ENCODE measurements at places on chromosomes 7 and 10.
A peak's percentile ranks its signal among the peaks of the same experiment; 100 is the strongest.

GRCh38 chr7:27161721-27162560 lies 3.4 kb downstream of the HOXA9 start:
- DNase-seq = no peak

DNA sequence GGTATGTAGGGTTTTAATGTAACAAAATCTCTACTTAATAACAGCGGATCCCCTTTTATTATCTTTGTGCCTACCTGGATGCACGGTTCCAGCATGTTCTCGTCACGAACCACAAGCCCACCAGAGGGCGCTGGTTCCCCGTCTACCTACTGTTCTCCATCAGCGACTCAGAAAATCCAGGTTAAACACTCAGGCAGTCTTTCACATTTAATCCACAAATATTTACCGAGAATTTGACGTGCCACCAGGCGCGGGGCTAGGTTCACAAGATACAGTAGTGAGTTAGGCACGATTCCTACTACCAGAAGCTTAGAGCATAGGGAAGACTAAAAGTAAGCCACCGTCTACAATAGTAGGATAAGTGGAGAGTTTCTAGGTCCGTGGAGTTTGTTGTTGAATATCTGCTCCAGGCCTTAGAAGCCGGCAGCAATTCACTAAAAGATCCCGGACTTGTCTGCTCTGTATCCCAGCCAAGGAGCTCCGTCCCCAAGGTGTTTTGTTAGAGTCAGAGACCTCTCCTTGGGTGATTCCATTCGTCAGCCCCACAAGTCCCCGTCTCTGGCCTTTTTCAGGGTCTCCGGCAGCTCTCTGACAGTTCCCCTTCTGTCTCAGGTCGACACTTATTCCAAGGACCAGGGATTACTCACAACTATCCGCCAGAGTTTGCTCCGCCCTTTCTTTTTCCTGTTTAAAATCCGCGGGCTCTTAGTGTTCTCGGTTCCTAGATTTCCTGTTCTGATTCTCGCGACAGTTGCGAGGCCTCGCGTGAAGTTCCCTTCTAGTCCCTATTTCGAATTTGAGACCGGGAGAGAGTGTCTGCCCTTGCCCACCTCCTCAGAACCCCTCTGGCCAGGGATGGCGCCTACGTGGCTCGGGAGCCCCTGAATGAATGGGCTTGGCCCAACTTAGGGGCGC lies 1.5 kb upstream of the KAZALD1 start:
- DNase-seq = peak; percentile 83

GRCh38 chr10:51468424-51468823 lies 231.0 kb downstream of the CSTF2T start:
- no peak for DNase-seq

DNA sequence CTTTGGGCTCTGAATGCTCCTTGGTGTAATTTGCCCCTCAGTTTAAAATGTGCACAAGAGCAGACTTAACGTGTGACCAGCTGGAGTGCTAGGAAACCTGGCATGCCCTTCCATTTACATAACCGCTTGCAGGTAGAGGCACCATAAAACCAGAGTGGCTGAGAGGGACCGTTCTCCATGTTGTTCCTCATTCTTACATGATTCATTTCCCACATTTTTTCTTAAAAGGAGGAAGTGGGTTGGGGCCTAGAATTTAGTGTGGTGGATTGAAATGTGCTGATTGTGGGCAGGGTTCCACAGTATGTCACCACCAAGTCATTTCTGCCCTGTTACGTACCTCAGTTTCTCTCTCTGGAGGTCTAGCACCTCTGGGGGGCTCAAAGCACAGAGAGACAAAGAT lies 375.8 kb upstream of the VSTM2A start:
- no peak for DNase-seq
